NCI-H1105 (cell line): ENCODE measurements at places on chromosomes 7 and 10.

- DNase-seq = no peak
These were observed 283.7 kb downstream of the SKAP2 start for GRCh38 chr7:26580711-26581110.

GRCh38 chr10:32618482-32618881 is 172.5 kb downstream of the CCDC7 start:
- no peak for DNase-seq

DNA sequence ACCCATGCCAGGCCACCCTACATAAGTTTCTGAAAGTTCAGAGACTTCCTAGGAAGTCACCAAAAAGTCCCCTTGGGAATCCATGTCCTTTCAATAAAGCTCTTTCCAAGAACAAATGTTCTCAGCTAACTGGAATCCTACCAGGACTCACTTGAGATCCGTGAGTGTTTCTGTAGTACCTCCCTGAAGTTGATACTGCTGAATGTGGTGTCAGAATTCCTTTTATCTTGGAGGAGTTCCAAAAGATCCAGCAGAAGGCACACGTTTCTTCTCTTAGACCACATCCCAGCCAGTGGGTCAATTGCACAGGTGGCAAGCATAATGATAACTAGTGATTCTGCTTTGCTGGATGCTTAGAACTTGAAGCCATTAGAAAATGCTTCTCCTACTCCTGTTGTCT is 689.7 kb upstream of the IGFBP3 start:
- no peak for DNase-seq

GRCh38 chr7:96695581-96695980 is 14.1 kb downstream of the SEM1 start:
- DNase-seq = no peak

DNA sequence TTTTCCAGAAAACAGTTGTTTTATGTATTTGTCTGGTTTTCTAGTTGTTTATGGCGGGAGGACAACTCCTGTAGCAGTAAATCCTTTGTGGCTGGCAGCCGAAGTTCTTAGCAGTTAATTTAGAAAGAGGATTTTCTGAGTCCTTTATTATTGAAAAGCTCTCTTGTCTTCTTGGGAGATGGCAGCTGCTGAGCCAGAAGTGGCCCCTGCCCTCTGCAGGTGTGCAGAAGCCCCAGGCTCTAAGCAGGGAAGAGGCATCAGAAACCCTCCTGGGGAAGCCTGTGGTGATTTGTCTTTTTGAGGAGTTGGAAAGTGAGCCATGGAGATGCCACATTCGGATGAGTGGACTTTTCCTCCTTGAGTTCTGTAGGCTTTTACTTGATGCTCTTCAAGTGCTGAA is 106.3 kb downstream of the GLRX3 start:
- no peak for DNase-seq
